CD4-positive, alpha-beta T cell treated with Interleukin-15 for 1 hour (primary cell): ENCODE measurements at places on chromosomes 4 and X.

DNA sequence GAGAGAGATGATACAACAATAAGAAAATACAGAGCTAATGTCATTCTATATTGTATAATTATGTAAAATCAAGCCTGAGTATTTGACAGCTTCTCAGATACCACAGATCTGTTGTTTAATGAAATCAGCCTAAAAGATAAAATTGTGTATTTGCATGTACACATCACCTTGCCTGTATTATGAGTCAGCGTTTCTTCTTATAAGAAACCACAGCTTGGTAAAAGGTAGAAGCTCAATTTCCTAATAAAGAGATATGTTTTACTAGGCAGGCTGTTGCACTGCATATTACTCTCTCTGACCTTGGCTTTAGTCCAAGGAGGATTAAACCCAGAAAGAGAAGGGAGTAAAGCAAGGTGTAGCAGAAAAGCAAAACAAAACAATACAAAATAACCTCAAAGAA lies 121.3 kb downstream of the PPARGC1A start:
- DNase-seq = no peak

- peak; percentile 54 for DNase-seq
Observed at GRCh38 chr4:77007358-77008230, 58.0 kb downstream of the SEPTIN11 start.

GRCh38 chr4:123995936-123996335 lies 599.3 kb downstream of the SPRY1 start:
- DNase-seq = no peak

DNA sequence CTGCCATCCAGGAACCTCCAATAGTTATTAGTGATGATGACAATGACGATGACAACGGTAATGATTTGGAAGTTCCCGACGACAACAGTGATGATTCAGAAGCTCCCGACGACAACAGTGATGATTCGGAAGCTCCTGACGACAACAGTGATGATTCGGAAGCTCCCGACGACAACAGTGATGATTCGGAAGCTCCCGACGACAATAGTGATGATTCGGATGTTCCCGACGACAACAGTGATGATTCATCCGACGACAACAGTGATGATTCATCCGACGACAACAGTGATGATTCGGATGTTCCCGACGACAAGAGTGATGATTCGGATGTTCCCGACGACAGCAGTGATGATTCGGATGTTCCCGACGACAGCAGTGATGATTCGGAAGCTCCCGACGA lies 14.7 kb downstream of the CXCR3 start:
- DNase-seq = no peak

- DNase-seq = no peak
Observed at GRCh38 chr4:88940506-88940905, 116.5 kb downstream of the FAM13A start.

GRCh38 chr4:122104184-122104583 lies 47.9 kb upstream of the BLTP1 start:
- no peak for DNase-seq

- DNase-seq = no peak
Observed at GRCh38 chr4:118894034-118894433, 5.4 kb downstream of the SYNPO2 start.

- no peak for DNase-seq
Observed at GRCh38 chrX:118373538-118373937, 27.6 kb downstream of the WDR44 start.

DNA sequence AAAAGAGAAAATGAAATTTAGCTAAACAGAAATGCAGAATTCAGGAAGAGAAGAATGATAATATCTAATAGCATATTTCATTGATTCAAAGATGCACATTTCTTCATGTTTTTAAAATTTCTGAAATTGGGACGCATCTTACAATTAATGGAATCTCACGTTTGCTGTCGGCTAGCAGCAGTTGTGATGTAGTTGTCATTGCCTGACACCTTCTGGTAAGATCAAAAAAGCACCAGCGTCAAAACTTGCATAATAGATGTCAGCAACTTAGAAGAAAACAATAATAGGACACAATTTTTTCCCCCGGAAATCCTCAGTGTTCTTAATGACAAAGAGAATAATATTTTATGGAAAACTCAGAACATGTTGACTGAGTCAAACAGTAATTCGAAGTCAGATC lies 29.8 kb upstream of the SLC7A3 start:
- no peak for DNase-seq

DNA sequence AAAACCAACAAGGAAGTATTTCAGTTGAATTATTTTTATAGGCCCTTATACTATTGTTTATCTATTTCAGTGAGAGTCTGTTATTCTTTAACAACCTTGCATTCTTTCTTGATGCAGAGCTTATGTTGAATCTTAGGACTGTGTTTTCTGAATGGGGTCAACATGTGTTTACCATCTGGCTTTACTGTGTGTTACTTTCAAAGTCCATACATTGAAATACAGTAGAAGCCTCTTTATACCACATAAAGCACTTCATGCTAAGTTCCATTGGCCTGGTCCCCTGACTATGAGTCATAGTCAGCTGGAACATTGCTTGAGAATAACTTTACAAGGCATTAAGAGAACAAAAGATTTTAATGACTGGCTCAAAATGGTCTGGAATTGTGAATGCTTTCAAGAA lies 152.6 kb downstream of the GASK1B start:
- no peak for DNase-seq

- no peak for DNase-seq
Observed at GRCh38 chrX:29542152-29542551, 673.2 kb upstream of the MAGEB2 start.

GRCh38 chrX:95640226-95640625 lies 1044.4 kb upstream of the DIAPH2 start:
- no peak for DNase-seq

GRCh38 chrX:68652326-68653170 lies 5.1 kb downstream of the STARD8 start:
- no peak for DNase-seq

DNA sequence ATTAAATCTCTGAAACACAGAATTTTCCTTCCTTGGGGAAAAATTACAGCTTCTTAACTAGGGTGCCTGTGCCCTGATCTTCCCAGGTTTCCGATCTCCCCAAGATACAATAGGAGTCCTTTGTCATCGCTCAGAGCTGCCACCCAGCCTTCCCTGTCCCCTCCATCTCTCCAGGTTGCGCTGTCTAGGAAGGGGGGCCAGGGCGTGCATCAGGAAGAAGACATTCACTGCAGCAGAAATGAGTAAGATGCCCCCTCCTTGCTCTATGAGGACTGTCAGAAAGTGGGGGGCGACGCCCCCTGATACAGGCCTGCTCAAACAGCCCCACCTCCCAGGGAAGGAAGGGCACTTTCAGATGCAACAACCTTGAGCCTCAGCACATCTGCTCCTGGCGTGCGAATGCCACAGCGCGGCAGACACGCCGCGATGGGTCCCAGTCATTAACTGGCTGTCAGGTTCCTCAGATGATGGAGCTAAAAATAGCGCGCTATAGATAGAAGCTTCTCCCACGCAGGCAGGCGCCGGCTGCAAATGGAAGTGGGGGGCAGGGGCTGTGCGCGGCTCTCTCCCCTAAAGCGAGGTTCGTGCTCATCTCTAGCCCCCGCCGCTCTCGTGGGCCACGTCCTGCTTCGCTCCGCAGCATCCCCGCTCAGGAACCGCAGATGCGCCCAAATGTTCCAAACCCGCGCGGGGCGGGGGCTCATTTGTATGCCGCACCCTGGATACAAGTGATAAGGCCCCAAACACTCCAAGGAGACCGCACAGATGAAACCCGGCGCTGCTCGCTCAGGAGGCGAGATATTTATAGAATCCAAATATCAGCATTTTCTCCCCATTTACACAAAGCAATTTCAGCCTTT lies 57.6 kb upstream of the LGI2 start:
- no peak for DNase-seq

DNA sequence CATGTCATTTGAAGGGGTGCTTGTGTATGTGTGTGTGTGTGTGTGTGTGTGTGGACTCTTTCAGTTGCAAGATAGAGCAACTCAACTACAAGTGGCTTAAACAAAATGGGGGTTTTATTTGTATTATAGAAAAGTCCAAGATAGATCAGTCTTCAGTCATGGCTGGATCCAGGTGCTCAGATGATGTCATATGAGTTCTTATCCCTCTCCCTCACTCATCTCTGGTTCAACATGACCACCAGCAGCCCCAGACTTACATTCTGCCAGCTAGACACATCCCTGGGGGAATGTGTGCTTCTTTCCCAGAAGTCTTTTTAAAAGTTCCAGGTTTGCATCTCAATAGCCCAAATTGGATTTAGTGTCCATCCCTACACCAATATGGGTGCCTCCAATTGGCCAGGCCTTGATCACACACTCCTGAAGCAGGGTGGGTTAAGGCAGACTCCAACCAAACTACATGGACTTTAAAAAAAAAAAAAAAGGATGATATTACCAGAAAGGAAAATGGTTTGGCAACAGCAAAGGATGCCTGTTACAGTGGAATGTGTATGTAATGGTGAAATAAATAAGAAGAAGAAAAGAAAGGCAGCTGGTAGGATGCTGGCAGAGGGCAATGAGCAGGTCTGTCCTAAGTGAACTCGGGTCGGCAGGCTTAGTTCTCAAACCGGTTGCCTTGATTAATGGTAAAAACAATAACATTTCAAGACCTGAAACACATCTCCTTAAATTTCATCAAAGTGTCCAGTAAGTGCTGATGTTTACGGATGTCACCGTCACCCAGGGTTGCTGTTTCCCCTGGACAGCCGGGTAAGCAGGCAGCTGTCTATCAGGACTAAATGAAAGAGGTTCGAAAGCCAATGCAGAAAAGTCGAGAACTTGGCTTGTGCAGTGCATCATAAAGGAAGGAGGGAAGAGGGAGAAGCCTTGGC lies 107.7 kb downstream of the SMIM20 start:
- DNase-seq = no peak

DNA sequence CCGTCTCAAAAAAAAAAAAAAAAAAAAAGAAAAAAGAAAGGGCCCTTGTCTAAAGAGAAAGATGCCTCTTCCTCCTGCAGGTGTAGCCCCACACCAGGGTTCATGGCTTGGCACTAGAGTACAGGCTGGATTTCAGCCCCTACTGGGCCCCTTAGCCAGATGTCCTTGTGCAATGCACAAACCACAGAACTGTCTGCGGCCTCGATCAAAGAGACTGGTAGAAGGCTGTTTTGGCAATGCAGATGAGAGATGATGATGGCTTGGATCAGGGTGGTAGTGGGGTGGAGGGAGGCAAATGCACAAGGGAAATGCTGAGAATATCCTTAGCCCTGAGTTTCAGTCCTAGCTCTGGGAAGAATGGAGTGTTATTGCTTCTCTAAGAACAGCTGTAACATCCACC lies 26.5 kb upstream of the TSR2 start:
- DNase-seq = no peak

- no peak for DNase-seq
Observed at GRCh38 chrX:109393859-109394258, 88.0 kb downstream of the GUCY2F start.

- no peak for DNase-seq
Observed at GRCh38 chr4:122131562-122132157, 20.5 kb upstream of the BLTP1 start.

DNA sequence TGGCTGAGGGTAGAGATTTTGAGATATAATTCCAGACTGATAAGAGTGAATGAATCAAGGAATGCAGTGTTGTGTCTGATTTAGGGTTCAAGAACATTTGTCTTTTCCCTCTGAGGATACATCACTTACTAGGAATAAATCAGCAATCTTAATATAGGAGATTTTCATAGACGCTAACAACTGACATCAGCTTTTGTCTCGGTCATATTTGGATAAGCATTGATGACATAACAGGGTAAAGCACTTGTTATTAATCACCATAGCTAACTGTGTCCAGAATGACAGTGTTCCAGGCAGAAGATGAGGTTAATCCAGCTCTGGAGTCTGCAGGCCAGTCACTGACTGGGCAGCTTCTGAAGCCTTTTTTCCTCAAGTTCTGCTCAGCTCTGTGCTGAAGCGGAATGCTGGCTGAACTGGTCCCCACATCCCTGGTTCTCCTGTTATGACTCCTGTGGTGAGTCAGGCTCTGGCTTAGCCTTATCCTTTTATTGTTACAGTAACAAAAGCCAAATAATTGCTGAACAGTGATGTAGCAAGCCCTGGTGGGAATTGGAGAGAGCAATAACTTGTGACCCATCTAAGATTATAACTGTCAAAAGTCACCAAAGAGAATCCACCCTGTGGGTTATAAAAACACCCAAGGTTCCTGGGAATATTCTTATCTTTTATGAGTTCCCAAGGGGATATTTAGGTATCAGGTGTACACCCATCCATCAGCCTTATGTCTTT lies 41.8 kb downstream of the FNIP2 start:
- DNase-seq = no peak

DNA sequence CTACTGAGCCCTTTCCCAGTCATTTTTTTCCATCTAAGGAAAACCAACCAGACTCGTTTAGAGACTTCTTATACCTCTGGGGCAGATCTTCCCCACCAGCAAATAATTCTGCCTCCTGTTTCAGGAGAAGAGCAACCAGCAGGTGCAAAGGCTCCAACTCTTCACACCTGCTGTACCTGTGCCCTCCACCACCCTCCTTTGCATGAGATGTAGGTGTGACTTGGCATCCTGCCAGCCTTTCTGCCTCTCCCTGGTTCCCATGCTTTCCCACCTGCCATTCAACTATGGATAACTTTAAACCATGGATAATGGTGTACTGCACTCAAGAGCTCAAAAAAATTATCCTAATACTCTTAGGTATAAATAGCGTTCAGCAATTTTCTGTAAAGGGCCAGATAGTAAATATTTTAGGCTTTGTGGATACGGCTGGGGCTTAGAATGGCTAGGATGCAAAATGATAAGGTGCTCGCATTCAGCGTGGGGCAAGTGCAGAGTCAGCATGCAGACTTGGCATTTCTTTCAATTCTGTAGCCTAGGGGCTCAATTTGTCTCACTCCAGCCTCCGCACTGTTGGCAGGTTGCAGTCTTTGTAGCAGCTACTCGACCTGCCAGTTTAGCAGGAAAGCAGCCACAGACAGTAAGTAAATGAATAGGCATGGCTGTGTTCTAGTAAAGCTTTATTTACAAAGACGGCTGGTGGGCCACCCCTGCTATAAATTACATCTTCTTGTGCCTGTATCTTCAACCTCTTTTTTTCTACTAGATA lies 79.8 kb downstream of the HCCS start:
- no peak for DNase-seq

- DNase-seq = no peak
Observed at GRCh38 chrX:120791013-120791643, 84.5 kb downstream of the CT47B1 start.

DNA sequence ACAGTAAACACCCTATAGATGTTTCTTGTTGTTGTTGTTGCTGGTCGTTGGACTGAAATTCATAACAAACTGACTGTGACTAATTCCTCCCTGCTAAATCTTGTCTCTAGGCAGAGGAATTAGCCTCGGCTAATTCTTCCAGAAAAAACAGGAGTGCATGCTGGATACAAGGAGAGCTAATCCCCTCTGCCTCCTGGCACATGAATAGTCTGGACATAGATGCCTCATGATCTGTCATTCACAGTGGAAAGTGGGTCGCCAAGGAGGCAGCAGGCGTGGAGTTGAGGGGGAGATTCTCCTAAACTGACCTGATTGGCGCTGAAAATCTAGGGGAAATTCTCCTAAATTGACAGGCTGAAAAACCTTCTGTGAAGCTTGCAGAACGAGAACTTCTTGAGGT lies 220.1 kb downstream of the DCTD start:
- DNase-seq = no peak
